Endothelial cell of umbilical vein (primary cell): ENCODE measurements at places on chromosomes 1 and 21.

DNA sequence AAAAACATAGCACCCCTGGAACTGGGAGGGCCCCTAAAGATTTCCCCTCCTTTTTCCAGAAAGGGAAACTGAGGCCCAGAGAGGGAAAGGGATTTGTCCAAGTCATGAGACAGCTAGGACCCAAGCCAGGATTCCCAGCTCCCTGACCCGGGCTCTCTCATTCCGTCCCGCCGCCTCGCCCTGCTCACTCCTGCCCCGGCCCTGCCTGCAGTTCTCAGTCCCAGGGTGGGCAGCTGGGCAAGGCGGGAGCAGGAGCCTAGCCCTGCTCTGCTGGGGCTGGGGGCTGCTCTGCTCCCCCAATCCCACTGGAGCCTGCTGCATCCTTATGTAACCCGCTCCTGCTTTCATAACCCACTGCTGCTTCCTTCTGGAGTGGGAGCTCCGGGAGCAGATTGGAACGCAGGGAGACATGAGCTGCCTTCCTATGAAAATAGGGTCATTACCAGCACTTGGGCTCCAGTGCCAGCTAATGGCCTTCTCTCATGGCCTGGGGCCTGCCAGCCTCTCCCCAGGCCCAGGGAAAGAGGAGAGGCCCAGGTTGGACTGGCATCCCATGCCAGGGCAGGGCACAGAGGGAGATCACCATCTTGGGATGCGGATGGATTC, 84.5 kb downstream of the CAMK2N1 start:
- DNase-seq = no peak

GRCh38 chr1:54807756-54808155, 6.6 kb upstream of the TTC22 start:
- DNase-seq = no peak

DNA sequence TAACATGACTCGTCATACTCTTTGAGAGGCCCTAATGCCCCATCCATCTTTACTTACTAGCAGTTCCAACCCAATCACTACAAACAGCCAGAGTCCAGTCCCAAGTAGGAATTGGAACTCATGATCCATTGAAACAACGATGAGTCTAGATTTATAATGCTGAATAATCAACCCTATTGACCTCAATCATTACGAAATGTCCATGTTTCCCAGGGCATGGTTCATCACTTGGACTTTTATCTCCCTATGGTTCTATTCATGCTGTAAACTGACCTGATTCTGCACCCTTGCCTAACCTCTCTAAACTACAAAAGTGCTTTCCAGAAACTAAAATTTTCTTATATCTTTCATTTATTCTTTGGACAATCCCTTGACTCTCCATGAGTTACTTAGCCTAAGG, 840.0 kb upstream of the B3GALT2 start:
- no peak for DNase-seq

- no peak for DNase-seq
Observed at GRCh38 chr21:16590186-16590585, 860.4 kb downstream of the USP25 start.

DNA sequence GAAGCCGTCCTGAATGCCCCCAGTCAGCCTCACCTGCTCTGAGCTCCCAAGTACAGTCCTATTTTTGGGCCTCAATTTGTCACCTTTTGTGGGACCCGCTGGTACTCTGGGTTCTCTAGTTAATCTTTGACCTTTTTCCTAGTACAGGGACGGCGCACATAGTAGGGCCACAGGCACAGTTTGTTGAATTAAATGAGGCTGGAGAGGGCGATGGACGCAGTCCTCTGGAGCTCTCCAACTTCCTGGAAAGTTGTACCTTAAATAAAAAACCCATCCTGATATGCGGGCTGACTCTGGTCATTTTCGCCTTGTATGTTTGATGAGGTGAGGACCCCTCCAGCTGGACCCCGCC, 4.8 kb downstream of the FAM110D start:
- DNase-seq = no peak
